Uterus (tissue), 4 donors: ENCODE measurements at places on chromosomes 1 and 21.
A peak's percentile ranks its signal among the peaks of the same experiment; 100 is the strongest.

DNA sequence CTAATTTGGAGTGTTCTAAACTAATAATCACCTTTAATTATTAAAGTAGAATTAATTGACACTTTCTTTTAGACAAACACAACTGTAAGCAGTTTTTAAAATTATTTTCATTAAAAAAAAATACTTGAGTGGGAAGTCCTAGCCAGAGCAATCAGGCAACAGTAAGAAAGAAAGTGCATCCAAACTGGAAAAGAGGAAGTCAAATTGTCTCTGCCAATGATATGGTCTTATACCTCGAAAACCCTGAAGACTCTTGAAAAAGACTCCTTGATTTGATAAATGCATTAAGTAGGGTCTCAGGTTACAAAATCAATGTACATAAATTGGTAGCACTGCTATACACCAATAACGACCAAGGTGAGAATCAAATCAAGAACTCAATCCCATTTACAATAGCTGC lies 83.0 kb upstream of the GADD45A start:
- H3K4me1 ChIP-seq, result no peaks in the 10 kb centered on the region
- DNase-seq, result no peak
- no peaks in the 10 kb centered on the region for H3K36me3 ChIP-seq
- H3K27ac ChIP-seq, result no peak overlapping the region

DNA sequence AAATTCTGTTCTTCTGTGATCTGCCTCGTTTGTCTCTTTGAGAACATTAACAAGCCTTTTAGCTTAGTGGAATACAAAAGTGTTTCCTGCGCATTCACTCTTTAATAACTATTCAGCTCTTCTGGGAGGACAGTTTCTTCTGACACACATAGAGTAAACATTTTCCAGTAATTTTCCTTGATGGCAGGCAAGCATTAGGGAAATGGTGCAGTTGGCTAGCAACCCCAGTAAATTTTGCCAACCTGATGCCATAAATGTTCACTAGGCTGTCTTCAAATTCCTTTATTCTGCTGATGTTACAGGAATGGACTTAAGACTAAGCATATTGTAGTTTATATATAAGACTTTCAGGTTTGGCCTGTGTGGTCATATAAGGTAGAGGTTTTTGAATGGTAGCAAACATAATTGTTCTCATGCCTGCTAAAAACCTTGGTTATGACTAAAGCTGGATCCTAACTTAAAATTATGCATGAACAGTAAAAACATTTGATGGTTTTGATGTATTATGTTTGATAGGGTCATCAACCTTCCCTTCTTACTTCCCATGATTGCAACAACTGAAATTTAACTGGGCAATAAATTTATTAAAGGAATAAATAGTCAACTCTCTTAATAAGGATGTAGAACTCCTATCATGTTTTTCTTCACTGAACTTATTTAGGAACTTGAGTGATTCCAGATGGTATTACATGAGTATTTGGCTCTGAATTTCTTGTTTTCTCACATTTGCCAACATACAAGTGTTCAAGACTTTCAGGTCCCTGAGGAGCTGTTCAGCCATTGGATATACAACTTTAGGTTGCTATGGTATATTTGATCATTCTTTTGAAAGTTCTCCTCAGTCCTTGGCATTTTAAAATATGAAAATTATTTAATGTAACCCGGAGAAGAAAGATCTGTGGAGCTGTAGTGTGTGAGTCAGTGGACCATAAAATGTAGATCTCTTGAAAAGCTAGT lies 223.4 kb downstream of the FMN2 start:
- H3K4me3 ChIP-seq, result no peak overlapping the region
- DNase-seq, result no peak
- H3K27ac ChIP-seq, result peak overlapping the region; percentile 83
- H3K27me3 ChIP-seq, result no peaks in the 10 kb centered on the region
- H3K4me1 ChIP-seq, result no peaks in the 10 kb centered on the region

DNA sequence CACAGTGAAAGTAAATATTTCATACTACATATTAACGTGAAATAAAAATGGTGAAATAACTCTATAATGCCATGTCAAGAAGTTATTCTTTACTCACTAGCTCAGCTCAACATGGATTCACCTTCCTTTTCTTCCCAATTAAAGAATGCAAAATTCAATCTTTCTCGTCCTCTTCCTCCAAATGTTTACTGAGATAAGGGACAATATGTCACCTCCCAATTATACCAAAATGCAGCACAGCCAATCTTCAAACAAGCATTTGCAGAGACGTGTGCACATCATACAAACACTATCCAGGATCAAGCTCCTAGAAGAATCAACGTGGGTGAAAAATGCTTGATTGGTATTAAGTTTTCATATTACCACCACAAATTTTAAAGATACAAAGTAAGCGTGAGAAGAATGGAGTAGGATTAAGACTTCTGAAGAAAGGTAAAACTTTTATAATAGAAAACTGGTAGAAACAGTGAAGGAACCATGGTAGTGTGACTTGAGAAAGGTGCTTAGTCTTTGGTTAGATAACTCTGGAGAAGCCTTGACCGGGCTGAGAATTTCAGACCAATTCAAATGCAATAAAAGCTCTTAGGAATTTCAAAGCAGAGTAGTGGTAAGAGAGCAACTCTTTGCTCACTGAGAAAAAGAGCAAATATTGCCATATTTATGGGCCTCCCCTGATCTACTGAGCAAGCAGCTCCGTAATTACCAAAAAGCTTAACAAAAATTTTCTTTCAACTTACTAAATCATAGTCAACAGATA lies 7.2 kb downstream of the PTP4A2 start:
- H3K4me1 ChIP-seq, result peaks cover 27% of the 10 kb centered on the region
- peak overlapping the region; percentile 31 for H3K27ac ChIP-seq
- H3K36me3 ChIP-seq, result no peaks in the 10 kb centered on the region

- DNase-seq, result no peak
- H3K27me3 ChIP-seq, result no peaks in the 10 kb centered on the region
- H3K36me3 ChIP-seq, result no peaks in the 10 kb centered on the region
- no peak overlapping the region for H3K27ac ChIP-seq
- no peak overlapping the region for H3K4me3 ChIP-seq
These were observed 28.4 kb upstream of the CASQ2 start for GRCh38 chr1:115796897-115797296.

DNA sequence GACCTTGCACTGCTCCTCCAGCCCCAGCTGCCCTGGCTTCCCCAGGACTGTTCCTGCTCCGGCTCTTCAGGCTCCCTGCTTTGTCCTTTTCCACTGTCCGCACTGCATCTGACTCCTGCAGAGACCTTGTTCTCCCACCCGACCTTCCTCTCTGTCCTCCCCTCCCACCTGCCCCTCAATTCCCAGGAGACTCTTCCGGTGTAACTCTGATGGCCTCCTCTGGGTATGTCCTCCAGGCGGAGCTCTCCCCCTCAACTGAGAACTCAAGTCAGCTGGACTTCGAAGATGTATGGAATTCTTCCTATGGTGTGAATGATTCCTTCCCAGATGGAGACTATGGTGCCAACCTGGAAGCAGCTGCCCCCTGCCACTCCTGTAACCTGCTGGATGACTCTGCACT lies 550 bp downstream of the ACKR1 start:
- H3K4me3 ChIP-seq, result no peak overlapping the region
- no peak for DNase-seq
- H3K4me1 ChIP-seq, result no peaks in the 10 kb centered on the region
- no peaks in the 10 kb centered on the region for H3K36me3 ChIP-seq

GRCh38 chr1:192534666-192535065 lies 40.9 kb upstream of the RGS1 start:
- H3K27ac ChIP-seq, result no peak overlapping the region
- no peaks in the 10 kb centered on the region for H3K4me1 ChIP-seq
- DNase-seq, result no peak
- no peaks in the 10 kb centered on the region for H3K27me3 ChIP-seq
